Memory B cell (primary cell): ENCODE measurements at places on chromosomes 7 and 10.

GRCh38 chr7:151244196-151244840, 4.2 kb downstream of the SMARCD3 start:
- peak; percentile 49 for DNase-seq

- DNase-seq, result no peak
Measured at GRCh38 chr7:13952921-13953320, 36.5 kb downstream of the ETV1 start.

GRCh38 chr10:73215749-73216148, 31.3 kb downstream of the DNAJC9 start:
- no peak for DNase-seq

- DNase-seq, result no peak
Measured at GRCh38 chr10:114694062-114694461, 36.0 kb upstream of the ABLIM1 start.

DNA sequence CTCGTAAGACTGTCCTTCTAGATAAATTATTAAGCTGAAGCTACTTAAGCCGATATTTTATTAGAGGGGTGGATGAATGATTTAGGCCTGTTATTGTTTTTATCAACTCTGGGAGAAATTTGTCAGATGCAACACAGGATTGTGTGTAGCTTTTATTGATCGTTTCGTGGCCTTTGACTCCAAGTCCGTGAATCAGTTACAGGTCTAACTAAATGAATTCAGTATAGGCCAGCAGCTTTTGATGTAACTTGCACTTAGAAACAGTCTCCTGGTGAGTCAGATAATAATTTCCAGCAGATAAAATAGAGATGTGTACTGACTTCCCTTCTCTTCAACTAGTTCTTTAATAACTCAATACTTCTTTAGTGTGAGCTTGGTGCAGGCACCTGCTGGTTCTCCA, 341.7 kb upstream of the SMIM30 start:
- no peak for DNase-seq

GRCh38 chr7:148433521-148434180, 156.9 kb upstream of the C7orf33 start:
- no peak for DNase-seq

- no peak for DNase-seq
Measured at GRCh38 chr10:97861924-97862323, 12.3 kb downstream of the GOLGA7B start.

DNA sequence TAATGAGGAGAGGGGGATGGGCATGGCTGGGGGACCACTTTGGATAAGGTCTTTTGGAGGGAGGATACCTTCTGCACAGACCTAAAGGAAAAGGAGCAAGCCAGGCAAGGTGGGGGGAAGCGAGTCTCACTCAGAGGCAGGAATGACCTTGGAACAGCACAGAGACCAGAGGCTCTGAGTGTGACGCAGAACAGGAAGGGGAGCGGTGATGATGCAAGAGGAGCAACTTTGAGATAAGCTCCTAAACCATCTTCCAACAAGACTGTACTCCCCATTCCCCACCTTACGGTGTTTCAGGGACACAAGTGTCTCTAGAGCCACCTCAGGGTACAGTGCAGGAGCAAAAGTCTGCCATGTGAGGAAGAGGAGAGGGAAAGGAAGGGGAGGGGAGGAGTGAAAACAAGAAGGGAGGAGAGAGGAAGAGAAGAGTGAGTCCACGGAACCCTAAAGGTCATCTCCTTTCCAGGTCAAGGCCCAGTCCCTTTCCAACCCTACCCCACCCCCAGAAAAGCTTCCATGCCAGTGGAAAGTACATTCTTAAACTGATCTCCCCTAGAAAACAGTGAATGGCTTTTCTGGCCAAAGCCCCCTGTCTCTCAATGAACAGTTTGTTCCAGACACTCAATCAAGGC, 54.1 kb downstream of the JAZF1 start:
- no peak for DNase-seq

- DNase-seq, result no peak
Measured at GRCh38 chr7:25900877-25901276, 251.1 kb upstream of the NFE2L3 start.

DNA sequence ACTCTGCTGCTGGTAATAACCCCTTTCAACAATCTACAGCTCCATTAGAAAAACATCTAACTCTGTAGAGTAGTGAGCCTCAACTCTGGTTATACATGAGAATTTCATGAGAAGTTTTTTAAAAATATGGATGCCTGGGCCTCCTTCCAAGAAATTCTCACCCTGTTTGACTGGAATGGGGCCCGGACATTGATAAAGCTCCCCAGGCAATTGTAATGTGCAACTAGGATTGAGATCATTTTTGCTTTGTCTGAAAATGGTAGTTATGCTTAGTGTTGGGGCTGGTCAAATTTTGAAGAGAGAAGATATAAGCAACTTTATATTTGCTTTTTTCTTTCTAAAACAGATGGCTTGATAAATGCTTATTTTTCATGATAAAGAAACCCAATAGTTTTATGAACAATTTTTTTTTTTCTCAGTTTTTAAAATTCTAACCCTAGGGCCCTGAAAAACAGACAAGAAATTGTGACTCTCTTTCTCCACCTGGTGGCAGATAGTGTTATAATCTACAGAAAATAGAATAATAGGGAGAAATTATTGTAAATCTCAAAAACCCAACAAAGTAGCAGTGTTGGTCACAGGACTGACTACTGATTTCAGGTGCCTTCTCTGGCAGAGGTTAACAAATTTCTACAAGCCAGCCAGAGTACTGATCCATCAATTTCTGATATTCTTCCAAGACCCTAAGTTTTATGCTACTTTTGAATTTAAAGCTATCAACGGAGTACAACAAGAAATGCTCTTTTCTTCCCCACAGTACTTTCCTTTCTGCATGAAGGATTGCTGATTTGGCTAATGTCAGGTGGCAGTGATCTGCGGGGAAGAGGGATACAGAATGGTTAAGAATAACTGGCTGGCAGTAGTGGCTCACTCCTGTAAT, 174.8 kb downstream of the DKK1 start:
- no peak for DNase-seq

- no peak for DNase-seq
Measured at GRCh38 chr7:108190891-108191290, 60.7 kb upstream of the LAMB4 start.

GRCh38 chr7:50308203-50308531, 3.7 kb downstream of the IKZF1 start:
- no peak for DNase-seq

- DNase-seq, result no peak
Measured at GRCh38 chr7:127758105-127758504, 106.1 kb downstream of the SND1 start.

GRCh38 chr7:14739168-14739840, 163.2 kb downstream of the DGKB start:
- DNase-seq, result no peak

DNA sequence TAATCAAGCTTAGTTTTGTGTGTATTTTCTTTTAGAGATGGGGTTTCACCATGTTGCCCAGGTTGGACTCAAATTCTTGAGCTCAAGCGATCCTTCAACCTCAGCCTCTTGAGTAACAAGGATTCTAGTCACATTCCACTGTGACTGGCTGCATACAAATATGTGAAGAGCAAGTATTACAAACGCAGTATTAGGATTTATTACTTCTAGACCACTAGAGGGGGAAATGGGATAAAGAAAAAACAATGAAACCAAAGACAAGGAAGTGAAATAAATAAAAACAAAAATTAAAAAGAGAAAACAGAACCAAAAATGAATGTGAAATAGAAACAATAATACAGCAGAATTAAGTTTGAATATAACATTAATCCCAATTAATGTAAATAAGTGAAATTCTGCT, 308.7 kb downstream of the ANKRD30A start:
- no peak for DNase-seq

- DNase-seq, result no peak
Measured at GRCh38 chr10:50394832-50395231, 143.5 kb upstream of the ASAH2 start.

- no peak for DNase-seq
Measured at GRCh38 chr7:30971440-30971839, 7.7 kb downstream of the GHRHR start.

DNA sequence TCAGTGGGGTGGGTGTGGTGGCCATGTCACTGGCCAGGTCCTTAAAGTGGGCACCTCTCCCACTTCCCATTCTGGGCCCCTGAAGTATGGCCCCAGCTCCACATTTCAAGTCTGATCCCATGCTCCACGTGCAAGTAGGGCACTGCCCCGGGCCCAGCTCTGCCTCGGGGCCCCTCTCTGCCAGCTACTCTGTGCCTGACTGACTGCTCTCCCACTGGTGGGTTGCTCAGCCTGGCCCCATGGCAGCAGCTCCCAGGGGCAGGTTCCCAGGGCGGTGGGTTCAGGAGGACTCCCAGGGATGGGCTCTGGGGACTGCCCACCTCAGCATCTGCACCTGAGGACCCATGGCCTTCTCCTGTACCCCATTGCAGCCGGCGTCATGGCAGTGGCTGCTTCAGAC, 110.2 kb upstream of the FAM180A start:
- DNase-seq, result no peak

DNA sequence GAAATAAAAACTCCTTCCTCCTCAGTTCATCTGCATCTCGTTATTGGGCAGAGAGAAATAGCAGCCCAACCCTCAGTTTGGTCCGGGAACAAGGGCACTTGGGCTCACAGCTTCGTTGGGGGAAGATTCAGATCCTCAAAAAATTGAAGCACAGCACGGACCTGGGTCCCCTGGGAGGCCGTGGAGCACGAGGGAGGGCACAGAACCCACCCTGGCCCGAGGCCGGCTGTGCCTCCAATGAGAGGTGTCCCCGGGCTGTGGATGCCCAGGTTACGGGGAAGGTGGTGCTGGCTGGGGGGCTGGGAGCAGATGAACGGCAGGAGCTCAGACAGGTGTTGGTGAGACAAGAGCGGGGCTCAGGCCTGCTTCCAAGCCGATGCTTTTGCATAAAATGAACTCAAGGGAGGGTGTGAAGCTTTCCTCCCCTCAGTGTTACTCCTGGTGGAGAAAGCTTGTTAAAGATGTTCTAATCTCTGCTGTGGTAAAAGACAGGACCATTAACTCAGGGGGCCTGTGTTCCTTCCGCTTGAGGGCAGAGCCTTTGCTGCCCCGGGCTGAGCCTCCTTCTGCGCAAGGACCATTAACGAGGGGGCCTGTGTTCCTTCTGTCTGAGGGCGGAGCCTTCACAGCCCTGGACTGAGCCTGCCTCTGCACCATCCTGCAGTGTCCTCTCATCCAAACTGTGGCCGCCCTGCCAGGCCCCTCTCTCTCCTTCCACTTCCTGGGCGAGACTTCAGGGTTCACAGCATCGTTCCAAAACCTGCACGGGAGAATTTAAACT, 302.2 kb downstream of the ADARB2 start:
- no peak for DNase-seq

DNA sequence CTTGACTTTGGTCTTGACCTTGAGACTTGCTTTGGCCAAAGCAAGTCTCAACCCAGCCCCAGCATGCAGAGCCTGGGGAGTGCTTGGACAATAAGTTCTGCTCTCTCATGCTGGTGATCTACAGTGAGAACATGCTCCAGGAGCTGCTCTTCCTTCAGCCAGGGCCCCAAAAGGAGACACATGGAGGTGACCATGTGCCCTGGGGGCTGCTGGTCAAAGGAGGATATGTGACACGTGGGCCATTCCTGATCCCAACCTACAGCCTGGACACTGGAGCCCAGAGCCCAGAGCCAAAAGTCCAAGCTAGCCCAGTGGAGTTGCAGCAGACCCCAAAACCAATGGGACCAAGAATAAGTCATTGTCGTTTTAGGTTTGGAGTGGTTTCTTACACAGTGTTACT, 78.2 kb upstream of the CHST15 start:
- DNase-seq, result no peak

GRCh38 chr7:157143788-157144187, 5.1 kb downstream of the UBE3C start:
- no peak for DNase-seq

DNA sequence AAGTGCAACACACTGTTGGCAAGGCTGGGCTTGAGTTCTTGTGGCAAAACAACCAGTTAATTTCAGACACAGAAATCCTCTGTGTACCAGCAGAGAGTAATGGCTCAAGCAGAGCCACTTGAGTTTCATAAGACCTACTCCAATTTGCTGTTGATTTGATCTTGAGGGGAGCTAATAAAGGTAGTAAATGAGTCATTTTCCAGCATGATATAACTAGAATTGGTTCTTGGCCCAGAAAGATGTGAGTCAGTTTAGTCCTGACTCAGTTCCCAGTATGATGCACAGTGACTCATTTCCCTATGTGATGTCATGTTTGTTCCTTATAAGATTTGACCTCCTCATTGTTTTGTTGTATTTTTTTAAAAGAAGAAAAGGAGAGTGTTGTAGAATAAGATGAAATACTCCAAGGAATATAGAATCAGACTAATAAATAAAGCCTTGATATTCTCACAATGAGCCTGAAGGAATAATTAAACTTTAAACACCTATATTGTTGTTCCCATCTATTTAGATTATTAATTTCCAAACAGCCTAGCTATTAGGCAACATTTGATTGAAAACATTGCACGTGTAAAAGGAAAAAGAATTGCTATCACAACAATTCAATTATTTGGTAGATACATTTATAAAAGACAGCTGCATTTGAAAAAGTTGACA, 186.2 kb downstream of the REEP3 start:
- DNase-seq, result no peak

DNA sequence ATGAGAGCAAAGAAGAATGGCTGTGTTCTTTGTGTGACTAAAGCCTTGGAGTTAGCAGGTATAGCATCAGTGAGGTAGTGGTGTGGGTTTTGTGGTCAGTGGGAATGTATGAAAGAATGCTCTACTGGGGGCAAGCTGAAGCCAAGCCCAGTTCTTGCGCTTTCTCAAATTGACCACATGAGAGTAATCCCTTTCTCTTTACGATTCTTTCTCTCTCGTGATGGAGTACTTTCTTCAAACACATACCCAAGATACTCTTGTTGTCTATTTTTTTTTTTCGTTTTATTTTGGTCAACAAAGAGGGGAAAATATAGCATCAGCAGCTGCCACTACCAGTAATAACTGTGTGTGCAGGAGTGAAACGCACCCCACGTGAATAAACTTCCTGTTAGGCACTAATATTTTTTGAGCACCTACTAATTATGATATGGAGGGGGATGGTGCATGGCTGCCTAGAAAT, 8.4 kb upstream of the PANK1 start:
- no peak for DNase-seq

DNA sequence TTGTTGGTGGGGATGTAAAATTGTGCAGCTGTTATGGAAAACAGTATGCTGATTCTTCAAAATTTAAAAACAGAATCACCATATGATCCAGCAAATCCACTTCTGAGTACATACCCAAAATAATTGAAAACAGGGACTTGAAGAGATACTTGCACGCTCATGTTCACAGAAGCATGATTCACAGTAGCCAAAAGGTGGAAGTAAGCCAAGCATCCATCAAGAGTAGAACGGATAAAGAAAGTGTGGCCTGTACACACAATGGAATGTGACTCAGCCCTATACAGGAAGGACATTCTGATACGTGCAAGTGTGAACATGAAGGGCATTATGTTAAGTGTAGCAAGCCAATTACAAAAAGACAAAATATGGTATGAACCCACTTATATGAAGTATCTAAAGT, 696.7 kb upstream of the CELF2 start:
- DNase-seq, result no peak

GRCh38 chr7:75889826-75890225, 11.0 kb downstream of the RHBDD2 start:
- no peak for DNase-seq
